ENCODE measurements at places on chromosomes 4 and X. TPM values are rescaled to one million over a fixed set of nuclear protein-coding genes. Genes with fewer than 3 reads are reported as not detected.

- peak overlapping the region; percentile 83 for H3K27ac ChIP-seq
- H3K4me3 ChIP-seq = 0 out of 2 replicates have a peak overlapping the region, but pooled peaks have one; percentile 14
- no peaks in the 10 kb centered on the region for H3K27me3 ChIP-seq
- no peaks in the 10 kb centered on the region for H3K36me3 ChIP-seq
Measured at GRCh38 chr4:142405021-142405694, 440.9 kb downstream of the INPP4B start.

- H3K4me1 ChIP-seq = no peaks in the 10 kb centered on the region
- no peaks in the 10 kb centered on the region for H3K27me3 ChIP-seq
- no peak for DNase-seq
- H3K4me3 ChIP-seq = peak overlapping the region; percentile 37
- H3K36me3 ChIP-seq = peaks cover 21% of the 10 kb centered on the region
Measured at GRCh38 chrX:47216393-47216925, 2.0 kb upstream of the CDK16 start.

DNA sequence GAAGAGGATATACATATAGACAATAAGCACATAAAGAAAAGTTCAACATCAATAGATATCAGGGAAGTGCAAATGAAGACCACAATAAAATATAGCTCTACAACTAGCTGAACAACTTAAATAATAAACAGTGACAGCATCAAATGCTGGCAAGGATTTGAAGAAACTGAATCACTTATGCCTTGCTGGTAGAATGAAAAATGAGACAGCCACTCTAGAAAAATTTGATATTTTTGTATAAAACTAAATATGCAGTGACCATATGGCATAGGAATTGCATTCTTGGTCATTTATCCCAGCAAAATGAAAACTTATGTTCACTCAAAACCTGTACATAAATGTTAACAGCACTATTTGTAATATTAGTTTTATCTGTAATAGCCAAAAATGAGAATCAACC lies 1102.0 kb downstream of the C4orf33 start:
- H3K27me3 ChIP-seq = no peaks in the 10 kb centered on the region
- no peak overlapping the region for H3K4me3 ChIP-seq
- H3K36me3 ChIP-seq = no peaks in the 10 kb centered on the region
- H3K4me1 ChIP-seq = no peaks in the 10 kb centered on the region
- no peak for DNase-seq

DNA sequence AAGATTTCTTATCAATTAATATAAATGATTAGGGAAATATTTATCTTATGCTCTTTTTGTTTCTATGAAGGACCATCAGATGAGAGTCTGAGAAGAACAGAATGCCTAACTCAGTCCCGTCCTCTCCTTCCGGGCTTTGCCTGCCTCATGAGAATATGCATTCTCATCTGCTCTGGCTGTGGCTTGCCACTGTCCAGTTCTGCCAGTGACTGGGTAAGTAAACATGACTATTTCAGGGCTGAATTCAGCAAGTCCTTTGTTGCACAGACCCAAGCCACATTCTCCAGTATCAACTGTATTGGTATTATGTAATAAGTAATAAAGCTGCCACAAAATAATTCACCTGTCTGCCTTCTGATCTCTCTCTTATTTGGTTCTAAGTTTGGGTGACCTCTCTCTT lies 110.7 kb downstream of the WDFY3 start:
- H3K4me1 ChIP-seq = peaks cover 6% of the 10 kb centered on the region
- no peak overlapping the region for H3K27ac ChIP-seq
- H3K27me3 ChIP-seq = no peaks in the 10 kb centered on the region
- no peak overlapping the region for H3K4me3 ChIP-seq

DNA sequence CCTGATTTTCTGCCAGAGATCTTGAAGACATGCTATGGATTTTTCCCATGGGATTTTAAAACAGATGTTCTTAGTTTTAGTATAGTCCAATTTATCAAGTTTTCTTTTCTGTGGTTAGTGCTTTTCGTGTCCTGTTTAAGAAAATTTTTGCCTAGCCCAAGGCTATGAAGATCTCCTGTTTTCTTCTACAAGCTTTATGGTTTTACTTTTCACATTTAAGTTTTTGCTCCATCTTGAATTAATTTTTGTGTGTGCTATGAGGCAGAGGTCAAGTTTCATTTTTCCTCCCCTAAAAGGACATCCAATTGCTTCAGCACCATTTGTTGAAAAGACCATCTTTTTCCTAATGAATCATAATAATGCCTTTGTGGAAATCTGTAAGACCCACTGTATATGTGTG lies 65.6 kb downstream of the POLR2B start:
- no peaks in the 10 kb centered on the region for H3K27me3 ChIP-seq
- DNase-seq = no peak
- no peak overlapping the region for H3K4me3 ChIP-seq
- no peaks in the 10 kb centered on the region for H3K4me1 ChIP-seq
- no peaks in the 10 kb centered on the region for H3K36me3 ChIP-seq
- no peak overlapping the region for H3K27ac ChIP-seq

- no peak for DNase-seq
- H3K27me3 ChIP-seq = no peaks in the 10 kb centered on the region
- H3K27ac ChIP-seq = no peak overlapping the region
- no peaks in the 10 kb centered on the region for H3K4me1 ChIP-seq
- no peaks in the 10 kb centered on the region for H3K36me3 ChIP-seq
Measured at GRCh38 chr4:145390571-145390970, 91.1 kb upstream of the SMAD1 start.

- no peak overlapping the region for H3K27ac ChIP-seq
- H3K4me3 ChIP-seq = peak overlapping the region; percentile 88
Measured at GRCh38 chr4:121070696-121071639, 1.4 kb downstream of the NDNF start.

GRCh38 chr4:82360298-82361177 lies 13.3 kb downstream of the HNRNPD start:
- no peak overlapping the region for H3K27ac ChIP-seq
- no peaks in the 10 kb centered on the region for H3K4me1 ChIP-seq
- DNase-seq = peak; percentile 70
- H3K27me3 ChIP-seq = no peaks in the 10 kb centered on the region
- no peak overlapping the region for H3K4me3 ChIP-seq
- H3K36me3 ChIP-seq = peaks cover 44% of the 10 kb centered on the region

DNA sequence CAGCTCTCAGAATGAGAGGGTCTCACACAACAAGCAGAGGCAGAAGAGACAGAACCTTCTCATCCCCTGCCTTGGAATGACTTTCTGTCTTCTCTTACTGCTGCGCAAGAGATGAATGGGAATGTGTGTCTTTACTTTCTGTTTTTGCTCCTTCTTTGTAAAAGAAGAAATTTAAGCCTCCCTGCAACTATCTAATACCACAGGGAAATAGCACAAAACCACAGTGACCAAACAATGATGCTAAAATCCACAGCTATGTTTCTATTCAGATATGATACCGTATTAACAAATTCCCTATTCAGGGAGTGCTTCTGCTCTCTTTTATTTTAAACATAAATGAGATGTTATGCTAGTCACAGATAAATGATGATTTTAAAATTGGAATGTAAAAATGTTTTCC lies 173.8 kb upstream of the RAI2 start:
- no peak for DNase-seq
- no peaks in the 10 kb centered on the region for H3K36me3 ChIP-seq
- H3K4me3 ChIP-seq = no peak overlapping the region
- H3K4me1 ChIP-seq = no peaks in the 10 kb centered on the region
- no peak overlapping the region for H3K27ac ChIP-seq
- H3K27me3 ChIP-seq = no peaks in the 10 kb centered on the region

DNA sequence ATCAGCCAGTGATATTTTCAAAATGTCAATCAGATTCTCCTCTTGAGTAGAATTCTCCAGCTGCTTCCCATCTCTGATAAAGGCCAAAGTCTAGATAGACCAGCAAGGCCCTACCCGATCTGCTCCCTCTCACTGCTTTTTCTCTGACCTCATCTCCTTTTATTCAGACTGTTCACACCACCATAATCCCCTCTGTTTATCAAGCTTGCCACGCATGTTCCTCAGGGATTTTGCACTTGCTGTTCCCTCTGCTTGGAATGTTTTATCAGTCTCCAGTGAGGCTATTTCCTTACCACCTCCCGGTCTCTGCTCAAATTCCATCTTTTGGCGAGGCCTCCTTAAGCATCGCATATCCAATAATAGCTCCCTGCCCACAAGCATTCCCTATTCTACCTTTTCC lies 20.1 kb downstream of the NOCT start:
- no peak overlapping the region for H3K27ac ChIP-seq
- H3K27me3 ChIP-seq = no peaks in the 10 kb centered on the region
- no peak overlapping the region for H3K4me3 ChIP-seq
- H3K36me3 ChIP-seq = 0 out of 2 replicates have a peak, but pooled peaks cover 7% of the 10 kb centered on the region
- no peak for DNase-seq

DNA sequence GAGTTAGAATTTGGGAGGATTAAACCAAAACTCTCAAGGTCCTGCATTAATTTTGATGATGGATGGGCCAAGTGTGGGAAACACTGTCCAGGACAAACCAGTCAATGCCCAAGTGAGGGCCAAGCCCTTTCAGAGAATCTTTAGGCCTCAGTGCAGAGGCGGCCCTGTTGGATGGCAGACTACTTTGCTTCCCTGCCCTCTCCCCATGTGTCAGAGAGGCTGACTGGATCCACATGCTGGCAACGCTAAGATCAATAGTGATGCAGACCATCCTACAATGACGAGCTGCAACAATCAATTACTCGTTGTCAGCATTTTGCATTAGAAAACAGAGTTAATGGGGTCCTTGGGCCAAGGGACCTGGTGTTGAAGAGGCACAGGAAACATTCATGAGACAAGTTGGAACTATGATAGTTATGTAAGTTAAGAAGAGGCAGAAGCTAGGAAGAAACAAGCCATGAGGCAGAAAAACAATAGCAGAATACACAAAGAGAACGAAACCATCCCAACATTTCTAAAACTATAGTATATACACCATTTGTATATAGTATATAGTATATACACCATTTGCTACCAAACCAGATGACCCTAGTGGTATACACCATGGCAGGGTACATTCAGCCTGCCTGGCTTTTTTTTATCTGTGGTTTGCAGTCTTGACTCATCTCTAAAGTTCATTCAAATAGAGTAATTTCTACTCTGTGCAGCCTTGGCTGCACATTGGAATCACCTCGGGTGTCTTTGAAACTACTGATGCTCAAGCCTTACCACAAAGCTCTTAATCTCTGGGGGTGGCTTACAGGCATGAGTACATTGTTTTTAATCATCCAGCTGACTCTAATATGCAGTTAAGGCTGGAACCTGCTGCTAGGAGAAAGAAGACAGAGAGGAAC lies 147.7 kb upstream of the GYPA start:
- H3K36me3 ChIP-seq = no peaks in the 10 kb centered on the region
- H3K4me3 ChIP-seq = no peak overlapping the region
- no peaks in the 10 kb centered on the region for H3K4me1 ChIP-seq

GRCh38 chr4:80592950-80593349 lies 257.4 kb downstream of the CFAP299 start:
- no peak overlapping the region for H3K4me3 ChIP-seq
- no peaks in the 10 kb centered on the region for H3K27me3 ChIP-seq
- no peak overlapping the region for H3K27ac ChIP-seq
- peak; percentile 35 for DNase-seq
- no peaks in the 10 kb centered on the region for H3K36me3 ChIP-seq

- H3K4me3 ChIP-seq = no peak overlapping the region
- no peaks in the 10 kb centered on the region for H3K27me3 ChIP-seq
- no peaks in the 10 kb centered on the region for H3K4me1 ChIP-seq
- no peaks in the 10 kb centered on the region for H3K36me3 ChIP-seq
- no peak for DNase-seq
- H3K27ac ChIP-seq = no peak overlapping the region
Measured at GRCh38 chr4:7362341-7362740, 72.4 kb downstream of the PSAPL1 start.

- H3K27me3 ChIP-seq = no peaks in the 10 kb centered on the region
- no peak overlapping the region for H3K4me3 ChIP-seq
- no peak for DNase-seq
- no peak overlapping the region for H3K27ac ChIP-seq
- peaks cover 8% of the 10 kb centered on the region for H3K4me1 ChIP-seq
Measured at GRCh38 chr4:182233310-182234090, 9.7 kb upstream of the TENM3 start.

DNA sequence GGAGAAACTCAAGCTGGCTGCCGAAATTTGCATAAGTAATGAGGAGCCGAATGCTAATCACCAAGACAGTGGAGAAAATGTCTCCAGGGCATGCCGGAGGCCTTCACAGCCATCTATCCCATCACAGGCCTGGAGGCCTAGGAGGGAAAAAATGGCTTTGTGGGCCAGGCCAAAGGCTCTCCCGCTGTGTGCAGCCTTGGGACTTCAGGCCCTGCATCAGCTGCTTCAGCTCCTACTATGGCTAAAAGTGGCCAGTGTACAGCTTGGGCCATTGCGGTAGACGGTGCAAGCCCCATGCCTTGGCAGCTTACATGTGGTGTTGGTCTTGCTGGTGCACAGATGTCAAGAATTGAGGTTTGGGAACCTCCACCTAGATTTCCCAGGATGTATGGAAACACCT lies 162.6 kb upstream of the FAM47A start:
- H3K36me3 ChIP-seq = no peaks in the 10 kb centered on the region
- peaks cover 21% of the 10 kb centered on the region for H3K27me3 ChIP-seq
- H3K27ac ChIP-seq = no peak overlapping the region

DNA sequence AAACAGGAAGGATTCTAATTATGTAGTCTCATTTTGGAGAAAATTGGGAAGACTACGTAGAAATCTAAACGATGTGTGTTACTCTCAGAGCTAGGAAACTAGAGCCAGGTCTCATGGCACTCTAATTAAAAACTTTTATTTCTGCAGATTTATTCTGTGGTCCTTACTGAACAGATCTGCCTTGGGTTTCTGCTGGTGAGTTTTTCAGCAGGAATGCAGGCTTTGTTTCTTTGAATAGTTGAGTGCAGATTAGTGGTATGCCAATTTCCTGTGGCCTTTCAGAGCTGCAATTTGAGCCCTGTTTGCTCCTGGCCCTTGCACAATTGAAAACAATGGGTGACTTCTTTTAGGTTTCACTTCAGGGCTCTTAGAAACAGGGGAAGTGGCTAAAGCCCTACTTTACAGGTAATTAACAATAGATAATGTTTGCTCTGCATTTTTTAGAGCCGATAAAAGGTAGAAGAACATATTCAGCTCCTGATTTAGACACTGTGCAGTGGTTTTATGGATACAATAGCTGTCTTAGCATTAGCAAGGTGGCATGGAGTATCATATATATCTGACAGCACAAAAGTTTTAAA lies 21.8 kb downstream of the SPRY1 start:
- H3K4me1 ChIP-seq = peaks cover 34% of the 10 kb centered on the region
- H3K27ac ChIP-seq = peak overlapping the region; percentile 93
- H3K27me3 ChIP-seq = no peaks in the 10 kb centered on the region

GRCh38 chr4:182494103-182494502 lies 250.9 kb downstream of the TENM3 start:
- no peaks in the 10 kb centered on the region for H3K36me3 ChIP-seq
- H3K27ac ChIP-seq = no peak overlapping the region
- DNase-seq = no peak
- peaks cover 26% of the 10 kb centered on the region for H3K4me1 ChIP-seq
- H3K4me3 ChIP-seq = no peak overlapping the region

Gene LGI2
- total RNA-seq = 6.2 TPM

Gene IL2RG
- total RNA-seq = not detected

Gene H2AZ1
- total RNA-seq = 802 TPM

Gene LNX1
- 7.3 TPM for total RNA-seq

Gene CT45A10
- not detected for total RNA-seq

Gene AWAT2
- not detected for total RNA-seq

Gene FDCSP
- not detected for total RNA-seq

Data from GM23338 (cell line).